ENCODE measurements at places on chromosomes 1 and 21.

GRCh38 chr1:19949016-19949415, 25.6 kb upstream of the PLA2G2E start:
- DNase-seq: no peak

DNA sequence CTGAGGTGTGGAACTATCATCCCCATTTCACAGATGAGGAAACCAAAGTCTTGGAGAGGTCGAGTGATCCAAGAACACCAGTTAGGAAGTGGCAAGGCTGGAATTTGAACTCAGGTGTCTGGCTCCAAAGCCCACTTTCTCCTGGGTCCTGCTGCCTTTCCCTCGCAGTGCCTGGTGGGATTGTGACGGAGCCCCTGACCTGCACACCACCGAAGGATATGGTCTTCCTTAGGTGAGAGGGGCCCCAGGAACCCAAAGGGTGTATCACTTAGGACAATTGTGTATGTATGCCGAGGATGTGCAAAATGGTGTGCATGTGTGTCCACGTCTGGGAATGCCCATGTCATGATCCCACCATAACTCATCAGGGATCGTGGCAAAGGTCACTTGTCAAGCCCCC, 392.7 kb downstream of the MATN1 start:
- no peak for DNase-seq

DNA sequence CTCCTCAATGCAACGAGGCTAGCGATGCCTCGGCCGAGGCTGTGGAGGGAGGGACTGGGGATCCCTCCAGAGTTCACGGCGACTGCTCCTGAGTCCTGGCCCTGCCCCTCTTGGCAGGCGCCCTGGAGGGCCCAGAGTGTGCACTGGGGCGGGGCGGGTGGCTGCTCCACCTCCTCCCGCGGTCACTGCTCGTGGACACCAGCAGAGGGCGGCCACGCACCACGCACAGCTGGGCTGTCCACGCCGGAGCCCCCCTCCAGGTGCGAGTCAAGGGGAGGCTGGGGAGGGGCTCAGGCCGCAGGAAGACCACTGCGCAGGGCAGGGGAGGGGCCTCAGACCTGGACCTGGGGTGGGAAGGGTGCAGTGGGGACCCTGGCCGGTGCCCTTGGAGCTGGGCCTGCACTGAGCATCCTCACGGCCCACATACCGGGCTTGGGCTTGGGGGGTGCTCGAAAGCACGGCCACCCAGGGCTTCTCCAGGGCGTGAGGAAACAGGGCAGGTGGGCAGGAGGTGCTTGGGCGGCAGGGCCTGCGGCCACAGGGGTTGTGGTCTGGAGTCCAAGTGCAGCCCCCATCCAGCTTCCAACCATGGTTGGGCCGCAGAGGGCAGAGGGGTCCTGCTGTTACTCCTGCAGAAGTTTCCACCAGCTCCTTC, 20.6 kb upstream of the TTC34 start:
- DNase-seq: no peak

DNA sequence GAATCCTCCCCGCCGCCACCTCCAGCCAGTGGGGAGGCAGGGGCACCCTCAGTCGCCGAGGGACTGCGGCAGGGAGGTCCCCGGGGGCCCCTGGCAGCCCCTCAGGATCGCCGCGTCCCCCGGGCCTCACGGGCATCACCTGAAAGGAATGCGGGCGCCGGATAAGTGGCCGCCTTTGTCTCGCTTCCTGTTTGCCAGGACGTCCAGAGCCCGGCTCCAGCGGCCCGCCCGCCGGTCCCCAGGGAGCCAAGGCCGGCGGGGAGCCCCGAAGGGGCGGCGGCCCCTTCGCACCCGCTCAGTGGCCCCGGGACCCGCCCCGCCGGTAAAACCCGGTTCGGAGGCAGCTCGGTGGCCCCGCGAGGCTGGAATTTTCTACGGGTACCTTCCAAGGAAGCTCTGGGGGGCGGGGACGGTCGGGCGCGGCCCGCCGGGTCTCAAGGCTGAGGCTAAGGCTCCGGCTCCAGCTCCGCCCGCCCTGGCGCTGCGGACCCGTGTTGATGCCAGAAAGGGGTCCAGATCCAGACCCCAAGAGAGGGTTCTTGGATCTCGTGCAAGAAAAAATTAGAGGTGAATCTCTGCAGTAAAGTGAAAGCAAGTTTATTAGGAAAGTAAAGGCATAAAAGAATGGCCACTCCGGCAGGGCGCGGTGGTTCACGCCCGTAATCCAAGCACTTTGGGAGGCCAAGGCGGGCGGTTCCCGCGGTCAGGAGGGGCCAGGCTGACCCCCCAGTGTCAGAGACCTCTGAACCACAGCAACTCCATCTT, 12.6 kb downstream of the TINAGL1 start:
- no peak for DNase-seq

- DNase-seq: no peak
These were observed 95.9 kb downstream of the PLD5 start for GRCh38 chr1:242428399-242429190.

DNA sequence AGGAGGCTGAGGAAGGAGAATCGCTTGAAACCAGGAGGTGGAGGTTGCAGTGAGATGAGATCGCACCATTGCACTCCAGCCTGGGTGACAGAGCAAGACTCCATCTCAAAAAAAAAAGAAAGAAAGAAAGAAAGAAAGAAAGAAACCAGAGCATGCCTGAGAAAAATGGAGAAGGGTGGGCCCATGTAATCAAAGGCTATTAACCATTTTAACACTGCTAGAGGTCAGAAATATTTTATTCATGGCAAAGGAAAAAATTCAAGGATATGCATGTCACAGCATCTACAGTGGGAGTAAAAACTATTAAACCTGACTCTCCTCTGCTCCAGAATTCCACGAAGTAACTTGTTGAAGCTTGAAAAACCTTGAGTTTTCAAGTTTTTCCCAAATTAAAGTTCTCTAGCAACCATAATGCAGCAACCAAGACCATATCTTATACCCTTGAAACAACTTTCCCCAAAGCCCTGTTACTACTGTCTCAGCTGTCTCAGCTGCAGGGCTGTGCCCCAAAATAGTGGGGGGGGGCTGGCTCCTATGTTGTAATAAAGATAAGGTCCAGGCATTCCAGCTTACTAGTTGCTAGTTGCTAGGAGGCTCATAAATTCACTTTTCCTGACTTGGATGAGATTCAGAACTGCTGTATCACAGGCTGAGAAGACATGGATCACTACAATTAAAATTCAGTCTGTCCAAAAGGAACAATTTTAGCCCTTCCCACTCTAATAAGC, 112.9 kb upstream of the SOD1 start:
- DNase-seq: no peak

DNA sequence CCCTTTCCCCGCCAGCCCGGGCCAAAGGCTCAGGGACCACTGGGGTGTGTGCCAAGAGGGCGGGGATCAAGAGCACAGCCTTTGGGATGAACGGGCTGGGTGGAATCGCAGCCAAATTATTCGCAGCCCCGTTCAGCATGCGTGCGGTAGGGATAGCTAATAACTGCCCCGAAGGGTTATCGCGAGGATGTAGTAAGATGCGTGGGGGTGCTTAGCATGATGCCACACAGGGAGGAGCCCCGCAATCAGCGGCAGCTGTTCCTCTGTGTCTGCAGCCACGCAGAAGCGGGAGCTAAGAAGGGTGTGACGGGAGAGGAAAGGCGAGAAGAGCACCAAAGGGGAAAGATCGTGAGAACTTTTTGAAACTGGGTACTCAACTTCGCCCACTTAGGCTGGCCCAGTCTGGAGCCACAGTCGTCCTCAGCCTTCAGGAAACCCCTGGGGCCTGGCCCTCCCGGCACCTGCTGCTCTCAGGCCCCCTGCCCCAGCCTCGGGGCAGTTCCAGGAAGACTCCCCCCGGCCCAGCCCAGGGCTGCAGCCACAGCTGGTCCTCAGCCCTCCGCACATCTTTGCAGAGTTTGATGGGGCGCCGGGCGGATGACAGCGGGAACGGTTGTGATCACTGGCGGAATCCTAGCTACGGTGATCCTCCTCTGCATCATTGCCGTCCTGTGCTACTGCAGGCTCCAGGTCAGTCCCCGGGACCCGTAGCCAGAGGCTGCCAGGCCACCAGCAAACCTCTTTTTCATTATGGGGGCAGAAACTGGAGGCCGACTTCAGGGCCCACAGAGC, 64.9 kb downstream of the TOR1AIP2 start:
- DNase-seq: no peak

DNA sequence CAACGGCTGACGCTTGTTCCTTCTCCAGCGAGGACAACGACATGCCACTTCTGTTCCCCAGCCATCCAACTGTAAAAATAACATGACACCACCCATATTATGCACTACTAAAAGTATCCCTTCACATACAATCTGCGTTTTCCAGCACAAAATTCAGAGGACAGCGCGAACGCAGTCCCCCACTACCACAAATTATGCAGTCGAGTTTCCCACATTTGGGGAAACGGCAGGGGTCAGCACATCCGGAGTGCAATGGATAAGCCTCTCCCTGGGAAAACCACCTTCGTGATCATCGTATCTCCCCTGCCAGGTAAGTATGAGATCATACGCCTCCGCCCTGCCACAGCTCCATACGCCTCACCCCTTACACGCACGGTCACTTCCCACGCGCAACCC, 120.9 kb downstream of the PPIAL4G start:
- DNase-seq: no peak

GRCh38 chr1:156128308-156128653, 13.8 kb downstream of the LMNA start:
- DNase-seq: no peak

DNA sequence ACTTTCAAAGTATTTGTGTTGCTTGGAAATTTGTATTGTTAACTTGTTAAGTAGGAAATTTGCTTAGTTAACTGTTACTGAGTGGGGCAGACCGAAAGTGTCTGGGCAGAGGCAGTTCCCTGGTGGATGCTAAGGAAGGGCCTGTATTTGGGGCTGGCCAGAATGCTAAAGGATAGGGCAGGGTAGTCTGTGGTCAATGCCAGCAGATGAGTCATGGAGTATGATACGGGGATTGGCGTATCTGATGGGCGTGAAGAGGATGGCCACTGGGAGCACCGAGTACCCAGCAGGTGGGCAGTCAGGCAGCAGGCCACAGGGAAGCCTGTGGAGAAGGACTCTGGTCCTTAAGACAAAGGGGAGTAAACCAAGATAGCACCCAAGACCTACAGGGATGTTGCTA, 46.6 kb upstream of the SCAF4 start:
- no peak for DNase-seq

DNA sequence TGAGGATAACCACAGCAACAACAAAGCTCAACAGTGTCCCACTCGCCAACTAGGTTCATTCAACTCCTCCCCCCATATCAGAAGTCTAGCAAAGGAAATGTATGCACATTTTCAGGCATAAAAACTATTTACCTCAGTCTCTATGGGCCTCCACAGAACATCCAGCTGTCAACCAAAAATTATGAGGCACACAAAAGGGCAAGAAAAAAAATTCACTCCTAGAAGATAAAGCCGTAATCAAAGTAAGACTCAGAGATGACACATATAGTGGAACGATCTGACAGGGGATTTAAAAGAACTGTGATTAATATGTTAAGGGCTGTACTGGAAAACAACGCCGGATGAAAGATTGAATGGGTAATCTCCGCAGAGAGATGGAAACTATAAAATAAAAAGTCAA, 158.7 kb downstream of the NTPCR start:
- DNase-seq: no peak

DNA sequence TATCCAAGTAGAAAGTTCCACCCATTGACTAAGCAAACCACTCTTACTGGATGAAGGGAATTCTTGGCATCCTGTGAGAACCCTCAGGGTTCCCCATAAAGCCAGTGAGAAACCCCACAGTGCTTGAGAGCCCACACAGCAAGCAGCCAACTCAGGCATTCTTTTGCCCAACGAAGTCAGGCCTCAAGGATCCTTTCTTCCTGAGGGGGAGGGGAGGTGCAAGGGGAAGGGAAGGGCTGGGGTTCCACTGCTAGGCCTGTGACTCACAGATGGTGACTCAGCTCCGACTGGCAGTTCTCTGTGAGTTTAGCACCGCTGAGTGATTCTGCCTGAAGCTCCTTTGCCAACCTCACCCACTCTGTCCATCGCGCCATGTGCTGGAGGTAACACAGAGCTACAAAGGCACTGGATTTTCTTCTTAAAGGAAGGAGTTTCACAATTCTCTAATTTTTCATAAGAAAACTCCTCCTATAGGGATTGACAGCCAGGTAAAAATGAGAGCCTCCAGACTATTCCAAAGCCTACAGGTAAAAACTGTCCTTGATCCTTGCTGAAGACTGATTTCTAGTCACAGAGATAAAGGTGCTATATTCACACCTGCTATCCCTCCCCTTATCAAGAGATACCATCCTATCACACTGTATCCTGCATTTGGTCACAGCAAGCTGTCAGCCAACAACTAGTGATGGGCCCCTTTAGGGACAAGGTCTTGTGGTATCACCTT, 4.8 kb downstream of the ENO1 start:
- peak; percentile 46 for DNase-seq

- no peak for DNase-seq
These were observed 275.4 kb upstream of the BEND5 start for GRCh38 chr1:49052102-49052501.

DNA sequence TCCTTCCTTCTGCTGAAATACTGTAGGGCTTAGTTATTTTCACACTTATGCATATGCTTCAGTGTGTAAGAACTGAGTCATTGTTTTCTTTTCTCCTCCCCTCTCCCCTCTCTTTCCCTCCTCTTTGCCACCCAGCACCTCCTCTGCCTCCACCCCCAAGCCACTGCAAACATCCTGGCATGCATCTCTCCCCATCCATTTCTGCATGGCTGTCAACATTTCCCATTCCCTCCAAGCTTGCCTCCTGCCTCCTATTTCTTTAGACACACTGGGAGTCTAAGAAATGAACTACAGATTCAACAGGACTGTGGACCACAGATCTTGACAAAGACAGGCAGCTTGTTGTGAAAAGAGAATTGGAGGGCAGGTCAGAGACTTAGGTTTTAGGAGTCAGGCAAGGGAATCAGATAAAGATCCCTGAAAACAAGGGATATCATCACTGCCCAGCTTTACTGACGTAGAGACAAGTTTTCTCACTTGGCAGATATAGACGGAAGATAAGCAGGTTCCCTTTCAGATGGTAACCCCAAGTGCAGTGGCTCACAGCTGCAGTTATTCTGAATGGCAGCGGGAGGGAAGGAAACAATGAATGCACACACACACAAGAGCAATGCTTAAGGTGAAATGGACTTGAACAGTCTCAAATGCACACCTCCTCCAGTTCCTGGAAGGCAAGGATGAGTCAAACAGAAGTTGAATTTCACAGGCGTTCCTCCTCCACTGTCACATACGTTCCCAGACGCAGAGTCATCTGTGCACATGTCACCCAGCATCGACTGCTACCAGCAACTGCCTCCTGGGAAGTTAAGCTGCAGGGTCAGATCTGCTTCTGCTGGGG, 56.1 kb downstream of the HIVEP3 start:
- no peak for DNase-seq

- no peak for DNase-seq
These were observed 994.9 kb downstream of the ADGRL2 start for GRCh38 chr1:82795508-82796149.

Data from activated CD4-positive, CD25-positive, alpha-beta regulatory T cell (primary cell).